LoVo (cell line): ENCODE measurements at places on chromosomes 5 and 9.
A peak's percentile ranks its signal among the peaks of the same experiment; 100 is the strongest.

- DNase-seq, result no peak
Measured at GRCh38 chr5:1855596-1855995, 27.1 kb downstream of the IRX4 start.

DNA sequence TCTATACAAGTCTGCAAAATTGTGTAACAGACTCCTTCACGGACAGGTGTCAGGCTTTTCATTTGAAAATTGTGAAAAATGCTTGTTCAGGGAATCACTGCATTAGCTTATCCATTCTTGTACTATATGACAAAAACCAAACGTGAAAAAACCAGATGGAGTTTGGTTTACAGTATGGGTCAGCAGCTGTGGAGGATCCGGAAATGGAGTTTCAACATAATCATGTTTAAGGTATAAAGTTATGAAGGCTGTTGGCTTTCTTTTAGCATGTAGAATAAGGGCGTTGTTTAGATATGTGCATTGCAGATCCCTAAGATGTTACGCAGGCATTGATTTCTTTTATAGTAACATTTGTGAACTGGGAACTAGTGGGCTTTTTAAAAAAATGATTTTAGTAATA is 123.8 kb downstream of the GDNF start:
- DNase-seq, result no peak

DNA sequence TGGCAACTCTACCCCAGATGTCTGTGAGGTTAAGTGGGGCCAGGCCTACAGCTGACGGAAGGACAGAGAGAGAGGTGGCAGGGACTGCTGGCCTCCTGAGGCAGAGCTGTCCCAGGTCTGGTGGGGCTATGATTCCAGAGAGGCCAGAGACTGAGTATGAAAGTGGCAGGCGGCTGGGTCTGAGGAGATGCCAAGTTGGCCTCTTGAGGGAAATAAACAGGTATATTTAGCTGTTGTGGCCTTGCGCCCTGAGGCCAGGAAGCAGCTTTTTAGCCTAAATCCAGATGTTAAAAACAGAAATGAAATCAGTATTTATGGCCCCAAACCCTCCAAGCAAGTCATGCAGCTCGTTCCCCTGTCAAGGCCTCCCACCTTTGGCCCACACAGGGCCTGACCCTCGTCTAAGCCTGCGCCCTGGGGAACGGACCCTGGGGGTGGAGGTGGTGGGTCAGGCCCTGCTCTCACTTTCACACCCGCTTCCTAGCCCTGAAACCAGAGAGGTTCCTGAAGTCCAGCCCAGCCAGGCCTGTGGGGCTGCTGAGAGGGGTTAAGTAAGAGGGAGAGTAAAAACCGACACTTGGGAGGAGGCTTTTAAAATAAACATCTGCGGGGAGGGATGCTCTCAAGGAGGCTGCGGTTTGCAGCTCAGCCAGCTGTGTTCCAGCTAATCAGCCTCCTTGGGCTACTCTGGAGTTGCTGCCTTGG is 18.7 kb downstream of the PCDHGC5 start:
- no peak for DNase-seq

DNA sequence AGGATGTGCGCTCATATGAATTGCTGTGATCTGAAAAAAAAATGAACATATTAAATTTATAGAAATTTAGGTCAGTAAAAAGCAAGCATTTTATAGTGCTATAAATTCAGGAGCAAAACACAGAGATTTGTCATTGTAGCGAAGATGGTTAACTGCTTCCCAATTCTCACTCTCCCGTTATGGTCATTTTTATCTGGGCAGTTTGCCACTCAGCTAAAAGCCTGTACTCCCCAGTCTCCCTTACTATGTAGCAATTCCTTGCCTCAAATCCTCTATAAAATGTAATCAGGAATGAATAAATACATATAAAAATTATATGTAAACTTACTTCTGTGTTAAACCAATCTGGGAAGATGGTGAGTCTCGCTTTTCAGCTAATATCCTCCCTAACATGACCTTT is 471.5 kb downstream of the HINT1 start:
- no peak for DNase-seq

- DNase-seq, result no peak
Measured at GRCh38 chr9:17477816-17478215, 101.0 kb upstream of the SH3GL2 start.

GRCh38 chr5:135707302-135707701 is 127.2 kb upstream of the SLC25A48 start:
- DNase-seq, result no peak

- DNase-seq, result no peak
Measured at GRCh38 chr5:1068895-1069719, 42.8 kb downstream of the SLC12A7 start.

GRCh38 chr9:99031319-99031718 is 73.6 kb upstream of the TGFBR1 start:
- no peak for DNase-seq

DNA sequence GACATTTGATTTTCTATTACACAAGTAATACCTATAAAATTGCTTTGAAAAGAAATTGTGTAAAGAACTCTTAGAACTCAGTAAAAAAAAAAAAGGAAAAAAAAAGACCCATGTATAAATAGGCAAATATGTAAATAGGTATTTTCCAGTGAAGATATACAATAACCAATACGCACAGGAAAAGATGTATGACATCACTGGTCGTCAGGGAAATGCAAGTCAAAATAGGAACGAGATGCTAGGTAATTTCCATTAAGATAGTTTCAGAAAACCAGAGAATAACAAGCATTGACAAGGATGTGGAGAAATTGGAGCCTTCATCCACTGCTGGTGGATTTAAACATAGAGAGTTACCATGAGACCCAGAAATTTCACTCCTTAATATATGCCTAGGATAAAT is 708.8 kb downstream of the MTRR start:
- no peak for DNase-seq

DNA sequence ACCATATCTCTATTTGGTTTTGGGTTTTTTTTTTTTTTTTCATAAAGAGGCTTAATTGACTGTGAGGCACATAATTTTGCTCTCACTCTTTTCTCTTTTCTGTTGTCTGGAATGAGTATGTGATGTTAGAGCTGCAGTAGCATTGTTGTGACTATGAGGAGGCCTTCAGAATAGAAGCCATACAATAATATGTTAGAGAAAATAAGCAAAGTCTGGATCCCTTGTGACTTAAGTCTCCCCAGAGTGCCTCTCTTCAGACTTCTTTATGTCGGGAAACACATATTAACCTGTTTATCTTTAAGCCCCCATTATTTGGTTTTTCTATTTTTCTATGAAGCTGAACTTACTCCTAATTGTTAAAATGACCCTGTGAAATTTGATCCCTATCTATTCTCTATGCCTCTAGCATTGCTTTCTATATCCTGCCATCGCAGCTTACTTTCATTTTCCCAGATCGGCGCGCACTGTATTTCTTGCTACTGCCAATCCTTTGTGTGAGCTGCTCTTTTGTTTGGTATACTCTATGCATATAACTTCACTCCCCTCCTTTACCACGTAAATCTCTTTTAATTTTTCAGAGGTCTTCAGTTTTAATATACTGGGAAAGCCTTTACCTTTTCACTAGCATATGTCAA is 372.5 kb upstream of the KCNN2 start:
- DNase-seq, result peak; percentile 16

- no peak for DNase-seq
Measured at GRCh38 chr9:134213881-134214341, 49.5 kb upstream of the RNU6ATAC start.

DNA sequence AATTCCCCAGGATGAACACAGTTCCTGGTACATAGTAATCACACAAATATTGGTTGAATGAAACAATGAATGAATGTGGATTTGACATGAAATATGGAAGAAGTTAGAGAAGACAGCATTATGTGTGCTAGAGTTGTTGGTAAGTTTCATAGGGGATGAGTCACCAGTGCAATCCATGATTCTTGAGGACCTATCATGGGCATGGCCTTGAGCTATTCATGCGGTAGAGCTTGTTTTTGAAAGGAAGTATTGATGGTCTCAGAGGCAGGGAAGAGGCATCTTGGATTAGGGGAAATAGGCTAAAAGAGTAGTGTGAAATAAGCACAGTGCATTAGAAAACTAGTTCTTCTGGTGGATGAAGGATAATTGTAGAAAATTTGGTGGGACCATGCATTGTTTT is 22.1 kb downstream of the SPATA31D1 start:
- DNase-seq, result no peak

- no peak for DNase-seq
Measured at GRCh38 chr5:56715986-56716385, 99.4 kb upstream of the MAP3K1 start.

DNA sequence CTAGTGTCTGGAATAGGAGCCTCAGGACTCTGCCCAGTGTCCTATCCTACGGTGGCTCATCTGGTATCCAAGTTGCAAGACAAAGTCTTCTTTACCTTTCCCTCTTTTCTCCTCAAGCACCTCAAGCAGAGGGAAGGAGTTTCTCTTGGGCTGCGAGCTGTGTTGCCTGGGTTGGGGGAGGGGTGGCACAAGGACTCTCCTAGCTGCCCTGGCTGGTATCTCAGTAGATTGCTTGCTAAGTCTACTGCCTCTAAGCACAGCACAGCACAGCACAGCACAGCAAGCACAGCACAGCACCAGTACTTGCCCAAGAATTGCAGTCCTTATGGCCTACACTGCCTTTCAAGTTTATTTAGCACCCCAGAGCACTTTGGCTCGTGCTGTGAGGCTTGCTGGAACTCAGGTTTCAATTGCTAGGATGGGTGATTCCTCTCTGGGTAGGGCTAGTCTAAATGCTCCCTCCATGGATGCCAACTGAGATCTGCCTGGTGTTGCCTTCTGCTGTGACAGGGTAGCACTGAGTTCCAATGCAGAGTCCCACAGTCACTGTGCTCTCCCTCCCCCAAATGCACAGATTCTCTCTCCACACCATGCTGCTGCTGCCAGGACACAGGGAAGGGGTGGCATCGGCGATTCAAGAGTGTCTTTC is 213.1 kb upstream of the POU5F2 start:
- no peak for DNase-seq

DNA sequence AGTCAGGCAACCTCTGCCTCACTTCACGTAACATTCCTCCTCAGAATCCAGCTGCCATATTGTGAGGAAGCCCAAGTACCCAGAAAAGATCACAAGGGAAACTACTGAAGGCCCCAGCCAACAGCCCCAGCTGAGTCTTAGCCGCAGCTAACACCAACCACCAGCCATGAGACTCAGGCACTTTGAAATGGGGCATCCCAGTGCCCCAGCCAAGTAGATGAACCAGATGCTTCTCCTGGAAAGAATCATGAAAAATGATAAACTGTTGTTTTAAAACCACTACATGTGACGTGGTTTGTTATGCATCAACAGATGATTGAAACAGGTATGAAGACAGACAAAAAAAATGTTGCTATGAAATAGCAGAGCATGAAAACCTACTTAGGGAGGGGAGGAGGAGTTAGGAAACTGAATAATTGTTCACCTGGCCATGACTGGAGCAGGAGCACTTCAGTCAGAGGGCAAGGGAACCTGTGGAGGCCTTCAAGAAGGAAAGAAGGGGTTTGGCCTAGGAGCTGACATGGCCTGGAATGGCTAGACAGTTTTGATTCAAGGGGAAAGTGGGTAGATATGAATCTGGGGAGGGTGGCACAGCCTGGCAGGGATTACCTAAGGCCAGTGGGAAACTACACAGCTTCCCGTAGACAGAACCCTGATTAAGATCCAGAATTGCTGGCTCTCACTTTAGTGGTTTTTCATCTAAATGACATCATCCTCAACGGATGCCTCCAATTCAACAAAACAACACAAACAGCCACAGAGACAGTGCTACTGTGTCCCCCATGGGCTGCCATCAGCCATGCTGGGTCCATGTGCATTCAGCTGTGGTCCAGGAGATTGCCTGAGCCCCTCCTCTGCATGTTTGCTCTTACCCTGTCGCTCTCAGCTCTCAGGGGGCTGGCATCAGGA is 211.6 kb downstream of the SYK start:
- no peak for DNase-seq

DNA sequence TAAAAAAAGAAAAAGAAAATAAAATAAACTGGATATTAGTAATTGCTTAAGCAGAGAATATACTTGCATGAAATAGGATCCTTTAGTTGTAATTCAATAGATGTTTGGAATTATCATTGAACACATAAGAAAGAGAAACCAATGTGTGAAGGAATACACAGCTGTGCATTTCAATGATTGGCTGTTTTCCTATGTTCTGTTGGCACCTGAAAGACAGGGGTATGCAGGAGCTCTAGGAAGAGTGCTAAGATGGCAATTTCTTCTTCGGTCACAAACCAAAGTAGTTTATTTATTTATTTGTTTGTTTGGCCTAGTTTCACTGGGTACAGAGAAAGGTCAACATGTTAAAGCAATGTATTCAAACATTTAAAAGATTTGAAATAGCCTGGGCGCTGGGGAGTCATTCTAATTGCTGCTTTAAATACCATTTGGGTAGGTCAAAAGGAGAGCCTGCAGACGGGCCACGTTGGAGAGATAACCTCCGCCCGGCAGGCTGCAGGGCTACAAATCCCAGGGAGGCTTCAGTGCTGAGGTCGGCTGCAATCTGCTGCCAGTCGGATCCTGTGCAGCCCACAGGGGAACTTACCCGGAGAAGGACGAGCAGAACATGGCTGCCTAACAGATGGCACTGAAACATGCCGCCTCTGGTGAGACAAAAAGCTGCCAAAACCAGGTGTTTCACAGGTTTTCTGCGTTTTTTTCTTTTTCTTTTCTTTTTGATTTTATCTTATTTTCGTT is 154.2 kb upstream of the TYRP1 start:
- DNase-seq, result no peak

DNA sequence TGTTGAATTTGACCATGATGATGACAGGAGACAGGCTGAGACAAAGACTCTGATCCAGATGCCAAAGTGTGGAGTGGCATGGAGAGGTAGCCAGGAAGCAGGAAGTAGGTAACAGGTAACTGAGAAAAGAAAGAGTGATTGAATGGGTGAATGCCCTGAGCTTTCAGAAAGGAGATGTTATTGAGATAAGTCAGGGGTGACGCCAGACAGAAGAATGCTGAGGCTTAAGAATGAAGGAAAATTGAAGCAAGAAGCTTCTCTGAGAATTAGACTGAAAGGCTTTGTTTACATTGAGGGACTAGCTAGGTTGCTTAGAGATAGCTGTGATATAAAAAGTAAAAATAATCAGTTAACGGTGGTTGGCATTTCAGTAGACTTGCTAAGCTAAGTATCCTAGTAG is 165.7 kb downstream of the PSAT1 start:
- no peak for DNase-seq

DNA sequence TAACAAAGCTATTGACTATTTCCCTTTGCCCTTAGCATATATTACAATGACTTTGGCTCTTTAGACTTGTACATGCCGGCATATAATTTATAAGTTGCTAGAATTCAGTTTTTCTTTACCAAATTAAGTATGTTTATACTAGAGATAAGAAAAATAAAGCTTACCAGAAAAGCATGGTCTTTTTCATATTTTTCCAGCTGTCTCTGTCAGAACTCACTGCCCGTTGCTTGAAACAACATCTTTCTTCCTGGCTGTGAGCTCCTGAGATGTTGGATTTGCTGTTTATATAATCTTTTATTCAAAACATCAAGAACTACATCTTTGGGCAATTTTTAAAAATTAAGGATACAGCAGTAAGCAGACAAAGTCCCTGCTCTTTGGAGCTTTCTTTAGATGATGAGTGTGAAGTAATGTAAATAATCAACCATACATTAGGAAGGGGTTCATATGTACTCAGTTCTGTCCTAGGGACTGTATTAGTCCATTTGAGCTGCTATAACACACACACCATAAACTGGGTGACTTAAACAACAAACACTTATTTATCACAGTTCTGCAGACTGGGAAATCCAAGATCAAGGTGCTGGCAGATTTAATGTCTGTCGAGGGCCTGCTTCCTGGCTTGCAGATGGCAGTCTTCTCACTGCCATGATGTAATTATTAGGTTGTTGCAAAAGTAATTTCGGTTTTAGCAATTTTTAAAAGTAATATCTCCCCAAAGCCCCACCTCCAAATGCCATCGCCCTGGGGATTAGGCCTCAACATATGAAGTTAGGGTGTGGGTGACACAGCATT is 45.4 kb upstream of the RANBP3L start:
- no peak for DNase-seq

GRCh38 chr9:8515748-8516147 is 716.2 kb upstream of the DMAC1 start:
- no peak for DNase-seq
